ENCODE measurements at places on chromosomes 2 and 18.

- no peaks in the 10 kb centered on the region for H3K4me1 ChIP-seq
- H3K36me3 ChIP-seq: no peaks in the 10 kb centered on the region
- no peaks in the 10 kb centered on the region for H3K27me3 ChIP-seq
- H3K27ac ChIP-seq: no peak overlapping the region
- DNase-seq: no peak
These were observed 556.9 kb upstream of the SETBP1 start for GRCh38 chr18:44123743-44124142.

GRCh38 chr18:11511434-11512095 lies 97.8 kb upstream of the SLC35G4 start:
- no peak overlapping the region for H3K27ac ChIP-seq
- H3K36me3 ChIP-seq: no peaks in the 10 kb centered on the region
- H3K27me3 ChIP-seq: no peaks in the 10 kb centered on the region

GRCh38 chr2:49621016-49621415 lies 466.7 kb upstream of the FSHR start:
- DNase-seq: no peak
- H3K27me3 ChIP-seq: no peaks in the 10 kb centered on the region
- no peaks in the 10 kb centered on the region for H3K36me3 ChIP-seq
- no peak overlapping the region for H3K27ac ChIP-seq
- H3K4me3 ChIP-seq: no peak overlapping the region

DNA sequence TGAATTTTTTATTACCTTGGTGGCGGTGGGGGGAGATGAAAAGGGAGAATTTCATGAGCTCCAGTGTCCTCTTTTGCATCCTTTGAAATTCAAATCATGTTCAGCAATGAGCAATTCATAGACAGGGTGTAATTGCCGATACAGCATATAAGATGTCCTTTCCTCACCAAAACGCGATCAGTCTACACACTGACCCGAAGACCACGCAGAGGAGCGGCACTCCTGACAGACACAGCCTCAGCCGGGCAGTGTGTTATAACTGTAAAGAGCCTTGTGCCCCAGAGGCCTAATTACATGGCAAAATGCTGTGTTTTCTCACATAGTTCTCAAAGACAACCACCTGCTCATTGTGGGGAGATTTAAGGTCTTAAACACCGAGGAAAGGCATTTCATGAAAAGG lies 38.4 kb upstream of the APCDD1 start:
- H3K27me3 ChIP-seq: no peaks in the 10 kb centered on the region

GRCh38 chr2:184735611-184736010 lies 137.3 kb downstream of the ZNF804A start:
- no peak overlapping the region for H3K4me3 ChIP-seq
- H3K27me3 ChIP-seq: no peaks in the 10 kb centered on the region
- no peaks in the 10 kb centered on the region for H3K4me1 ChIP-seq
- no peak for DNase-seq
- no peak overlapping the region for H3K27ac ChIP-seq

GRCh38 chr18:10365021-10365500 lies 89.4 kb upstream of the APCDD1 start:
- H3K4me3 ChIP-seq: no peak overlapping the region
- DNase-seq: no peak
- no peak overlapping the region for H3K27ac ChIP-seq
- H3K36me3 ChIP-seq: no peaks in the 10 kb centered on the region
- no peaks in the 10 kb centered on the region for H3K27me3 ChIP-seq
- H3K4me1 ChIP-seq: peaks cover 6% of the 10 kb centered on the region

- H3K4me1 ChIP-seq: peaks cover 19% of the 10 kb centered on the region
- peak; percentile 63 for DNase-seq
- H3K27ac ChIP-seq: peak overlapping the region; percentile 34
- no peak overlapping the region for H3K4me3 ChIP-seq
These were observed 116.5 kb upstream of the FOSL2 start for GRCh38 chr2:28276076-28276618.

DNA sequence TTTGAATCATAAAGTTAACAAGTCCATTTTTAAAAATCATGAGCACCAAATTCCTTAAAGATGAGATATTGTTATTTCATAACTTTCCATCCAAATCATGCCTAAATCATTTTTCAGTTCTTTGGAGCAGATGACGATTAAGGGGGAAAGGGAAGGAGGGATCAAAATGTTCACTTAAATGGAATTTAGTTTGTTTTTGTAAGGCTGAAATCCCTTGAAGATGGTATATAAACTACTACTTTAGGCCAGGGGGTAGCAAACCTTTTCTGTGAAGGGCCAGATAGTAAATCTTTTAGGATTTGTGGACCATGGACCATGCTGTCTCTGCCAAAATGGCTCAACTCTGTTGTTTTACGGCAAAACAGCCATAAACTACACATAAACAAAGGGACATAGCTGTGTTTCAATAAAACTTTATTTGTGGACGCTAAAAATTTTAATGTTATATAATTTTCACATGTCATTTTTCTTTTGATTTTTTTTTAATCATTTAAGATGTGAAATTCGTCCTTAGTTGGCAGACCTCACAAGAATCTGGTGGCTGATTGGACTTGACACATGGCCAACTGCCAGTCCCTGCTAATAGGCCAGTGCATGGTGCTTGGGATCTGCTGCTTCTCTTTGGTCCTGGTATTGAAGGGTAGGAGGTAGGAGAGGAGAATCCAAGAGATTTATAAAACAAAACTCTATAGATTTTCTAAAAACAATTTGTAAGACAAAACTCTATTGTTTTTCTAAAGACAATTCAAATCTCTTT lies 52.0 kb upstream of the RTN4 start:
- no peak for DNase-seq
- peaks cover 50% of the 10 kb centered on the region for H3K4me1 ChIP-seq
- H3K27ac ChIP-seq: peak overlapping the region; percentile 82
- no peaks in the 10 kb centered on the region for H3K27me3 ChIP-seq
- H3K4me3 ChIP-seq: no peak overlapping the region

- H3K36me3 ChIP-seq: no peaks in the 10 kb centered on the region
- H3K27me3 ChIP-seq: peaks cover 11% of the 10 kb centered on the region
- H3K4me1 ChIP-seq: no peaks in the 10 kb centered on the region
- H3K27ac ChIP-seq: peak overlapping the region; percentile 63
- no peak overlapping the region for H3K4me3 ChIP-seq
- no peak for DNase-seq
These were observed 28.6 kb downstream of the EPB41L3 start for GRCh38 chr18:5515011-5515784.

- H3K4me3 ChIP-seq: no peak overlapping the region
- H3K4me1 ChIP-seq: no peaks in the 10 kb centered on the region
- H3K36me3 ChIP-seq: no peaks in the 10 kb centered on the region
- no peaks in the 10 kb centered on the region for H3K27me3 ChIP-seq
- DNase-seq: no peak
These were observed 110.9 kb upstream of the RND3 start for GRCh38 chr2:150598383-150598782.

DNA sequence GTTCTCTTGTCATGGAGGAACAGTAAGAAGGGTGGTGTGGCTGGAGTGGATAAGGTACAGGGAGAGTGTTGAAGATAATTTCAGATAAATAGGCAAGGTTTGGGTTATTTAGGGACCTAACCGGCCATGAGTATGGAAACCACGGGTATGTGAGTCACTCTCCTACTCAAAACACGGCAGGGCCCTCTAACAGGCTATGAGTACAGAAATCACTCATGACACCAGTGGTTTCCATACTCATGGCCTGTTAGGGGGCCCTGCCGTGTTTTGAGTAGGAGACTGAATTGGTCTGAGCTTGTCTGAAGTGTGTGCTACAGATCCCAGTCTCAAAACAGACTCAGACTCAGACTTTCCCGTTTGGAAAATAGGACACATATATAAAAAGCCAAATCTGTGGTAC lies 428.4 kb upstream of the HNMT start:
- DNase-seq: no peak
- no peaks in the 10 kb centered on the region for H3K36me3 ChIP-seq
- no peak overlapping the region for H3K27ac ChIP-seq

GRCh38 chr2:233354971-233355574 lies 779 bp downstream of the DGKD start:
- peaks cover 25% of the 10 kb centered on the region for H3K4me1 ChIP-seq
- no peaks in the 10 kb centered on the region for H3K27me3 ChIP-seq
- peak overlapping the region; percentile 90 for H3K4me3 ChIP-seq
- peak overlapping the region; percentile 68 for H3K27ac ChIP-seq

DNA sequence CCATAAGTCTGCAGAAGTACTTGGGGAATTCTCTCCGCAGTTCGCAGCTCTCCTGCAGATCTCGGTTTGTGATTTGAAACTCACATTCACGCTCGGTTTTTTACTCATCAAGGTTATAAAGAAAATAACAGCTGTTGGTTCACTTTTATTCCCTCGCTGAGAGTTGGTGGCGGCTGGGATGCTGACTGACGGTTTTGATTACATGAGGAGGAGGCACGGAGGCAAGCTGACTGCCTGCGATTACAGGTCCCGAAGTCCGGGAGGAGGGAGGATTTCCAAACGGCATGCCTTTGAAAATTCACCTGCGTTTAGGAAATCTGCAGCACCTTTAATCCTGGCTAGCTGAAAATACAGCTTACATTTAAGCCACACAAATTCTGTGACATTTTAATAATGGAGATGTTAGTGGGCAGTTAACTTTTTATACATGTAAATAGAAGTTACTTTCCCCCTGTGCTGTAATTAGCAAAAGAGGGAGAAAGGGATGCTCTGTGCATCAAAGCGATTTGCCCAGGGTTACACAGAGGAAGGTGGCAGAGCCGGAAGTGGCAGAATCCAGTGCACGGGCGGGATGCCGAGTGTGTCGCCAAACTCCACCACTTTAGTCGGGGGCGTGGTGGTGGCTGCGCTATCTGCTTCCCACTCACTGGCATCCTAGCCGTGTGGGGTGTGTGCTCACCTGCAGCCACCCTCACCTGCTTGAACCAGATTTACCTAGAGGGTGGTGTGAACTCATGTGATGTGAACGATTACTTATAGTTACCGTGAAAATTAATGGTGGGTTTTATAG lies 14.7 kb downstream of the AGAP1 start:
- H3K36me3 ChIP-seq: no peaks in the 10 kb centered on the region
- no peak for DNase-seq

GRCh38 chr2:190646780-190647522 lies 1.9 kb upstream of the NAB1 start:
- H3K36me3 ChIP-seq: no peaks in the 10 kb centered on the region
- H3K4me1 ChIP-seq: peaks cover 47% of the 10 kb centered on the region
- H3K4me3 ChIP-seq: no peak overlapping the region
- no peaks in the 10 kb centered on the region for H3K27me3 ChIP-seq
